Suprapubic skin (tissue), 4 donors: ENCODE measurements at places on chromosomes 7 and 10.

DNA sequence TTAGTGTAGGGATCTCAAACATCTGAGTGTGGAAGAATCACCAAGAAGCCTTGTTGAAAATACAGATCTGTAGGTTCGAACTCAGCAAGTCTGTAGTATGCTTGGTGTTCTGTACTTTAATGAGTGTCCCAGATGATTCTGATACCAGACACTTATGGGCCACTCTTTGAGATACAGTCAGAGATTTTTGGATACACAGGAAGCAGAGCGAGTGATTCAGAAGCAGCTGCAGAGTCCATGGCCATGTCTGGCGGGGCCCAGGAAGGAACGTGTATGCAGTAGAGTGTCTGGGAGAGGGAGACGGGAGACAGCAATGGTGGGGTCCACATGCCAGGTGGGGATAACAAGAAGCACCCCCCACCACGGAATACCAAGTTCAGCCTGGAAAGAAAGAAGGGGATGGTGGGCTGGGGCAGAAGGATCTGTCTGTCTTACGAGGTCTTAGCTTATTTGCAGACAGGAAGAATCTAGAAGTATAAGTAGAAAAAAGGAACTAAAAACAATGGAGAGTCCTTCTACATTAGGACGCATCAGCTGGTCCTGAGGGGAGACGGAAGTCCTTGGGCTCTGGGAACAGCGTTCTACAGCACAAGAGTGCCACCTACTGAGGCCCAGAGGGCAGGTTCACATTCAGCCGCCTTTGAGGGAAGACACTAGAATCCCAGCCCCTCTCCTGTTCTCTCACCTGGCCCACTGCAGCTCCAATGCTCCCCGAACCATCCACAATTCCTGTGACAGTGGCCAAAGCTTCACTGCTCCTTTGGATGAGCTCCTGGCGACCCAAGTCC is 55.4 kb downstream of the SLC37A3 start:
- no peak for DNase-seq

DNA sequence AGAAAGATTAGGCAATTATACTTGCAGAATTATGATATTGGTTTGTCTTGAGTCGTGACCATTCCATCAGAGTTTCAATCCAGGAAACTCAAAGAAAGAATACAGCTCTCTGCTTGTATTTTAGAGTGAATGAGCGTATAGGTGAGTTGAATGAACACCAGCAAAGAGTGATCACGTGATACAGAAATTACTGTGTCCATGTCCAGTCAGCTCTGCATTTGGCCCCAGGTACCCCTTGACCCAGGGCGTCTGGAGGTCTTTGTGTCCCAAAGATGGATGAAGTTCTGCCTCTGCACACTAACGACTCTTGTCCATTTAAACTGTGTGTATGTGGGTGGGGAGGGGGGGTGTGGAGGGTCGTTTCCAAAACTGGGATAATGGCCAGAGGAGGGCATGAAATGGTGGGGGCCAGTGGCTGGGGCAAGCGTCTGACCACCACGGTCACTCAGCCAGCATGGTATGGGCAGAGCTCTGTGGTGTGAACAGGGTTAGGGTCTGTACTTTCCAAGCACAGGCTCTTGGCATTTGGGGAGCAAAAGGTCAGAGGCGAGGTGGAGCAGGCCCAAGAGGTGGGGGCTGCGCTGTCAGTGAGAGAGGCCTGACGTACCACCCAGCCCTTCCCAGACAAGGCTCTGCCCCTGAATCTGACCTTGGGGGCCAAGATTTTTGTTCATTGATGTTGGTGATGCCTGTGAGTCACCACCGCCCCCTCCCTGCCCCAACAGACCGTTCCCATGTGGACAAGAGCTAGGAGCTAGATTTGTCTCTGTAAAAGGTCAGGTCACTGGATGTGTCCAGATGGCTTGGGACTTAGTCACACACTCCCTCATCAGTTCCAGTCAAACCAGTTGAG is 1.4 kb downstream of the PTPRE start:
- DNase-seq: no peak

GRCh38 chr7:42237811-42238541 is 967 bp upstream of the GLI3 start:
- DNase-seq: peak; percentile 89

- no peak for DNase-seq
These were observed 37.2 kb upstream of the SLC35G1 start for GRCh38 chr10:93856349-93857145.

DNA sequence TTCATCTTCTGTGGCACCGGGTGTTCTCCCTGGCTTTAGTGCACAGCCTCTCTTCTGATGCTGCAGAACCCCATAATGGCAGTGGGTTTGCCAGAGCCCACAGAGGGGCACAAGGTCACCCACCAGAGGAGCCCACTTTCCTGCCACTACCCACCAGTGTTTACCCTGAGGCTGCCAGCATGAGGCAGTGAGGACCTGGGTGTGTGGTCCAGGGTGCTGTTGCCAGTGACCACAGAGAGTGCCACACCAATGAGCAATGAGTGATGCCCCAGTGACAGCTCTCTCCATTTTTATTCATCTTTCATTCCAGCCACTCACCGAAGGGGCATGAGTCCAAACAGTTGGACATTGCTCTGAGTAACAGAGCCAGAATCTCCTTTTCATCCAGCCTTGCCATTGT is 34.8 kb downstream of the MTURN start:
- no peak for DNase-seq

DNA sequence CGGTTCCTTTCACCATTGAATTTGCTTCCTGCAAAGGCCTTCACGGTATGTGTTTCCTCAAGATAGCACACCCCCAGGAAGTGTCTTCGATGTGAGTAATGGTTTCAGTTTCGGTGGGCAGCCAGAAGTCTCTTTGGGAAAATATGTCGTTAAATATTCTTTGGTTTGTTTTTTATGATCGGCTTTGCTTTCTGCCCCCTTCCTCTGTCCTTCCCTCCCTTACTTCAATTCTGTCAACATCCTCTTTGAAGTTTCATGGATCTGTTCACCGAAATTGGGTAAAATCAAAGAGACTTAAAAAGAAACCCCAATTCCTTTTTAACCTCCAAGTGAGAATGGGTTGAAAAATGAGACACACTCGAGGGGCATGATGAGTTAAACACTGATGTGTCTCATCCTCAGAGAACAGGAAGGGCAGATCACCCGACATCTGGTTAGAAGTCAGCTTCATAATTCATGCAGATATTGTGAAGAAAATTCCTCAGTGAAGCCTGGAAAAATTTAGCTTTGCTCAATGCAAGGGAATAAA is 170.8 kb upstream of the HABP2 start:
- no peak for DNase-seq

GRCh38 chr10:101644002-101644401 is 51.0 kb downstream of the FBXW4 start:
- DNase-seq: no peak

- no peak for DNase-seq
These were observed 434.2 kb downstream of the PARD3 start for GRCh38 chr10:34380856-34381255.

- peak; percentile 69 for DNase-seq
These were observed 38.7 kb upstream of the RET start for GRCh38 chr10:43037942-43038782.

- no peak for DNase-seq
These were observed 44.0 kb downstream of the LAMB1 start for GRCh38 chr7:107958764-107959526.

DNA sequence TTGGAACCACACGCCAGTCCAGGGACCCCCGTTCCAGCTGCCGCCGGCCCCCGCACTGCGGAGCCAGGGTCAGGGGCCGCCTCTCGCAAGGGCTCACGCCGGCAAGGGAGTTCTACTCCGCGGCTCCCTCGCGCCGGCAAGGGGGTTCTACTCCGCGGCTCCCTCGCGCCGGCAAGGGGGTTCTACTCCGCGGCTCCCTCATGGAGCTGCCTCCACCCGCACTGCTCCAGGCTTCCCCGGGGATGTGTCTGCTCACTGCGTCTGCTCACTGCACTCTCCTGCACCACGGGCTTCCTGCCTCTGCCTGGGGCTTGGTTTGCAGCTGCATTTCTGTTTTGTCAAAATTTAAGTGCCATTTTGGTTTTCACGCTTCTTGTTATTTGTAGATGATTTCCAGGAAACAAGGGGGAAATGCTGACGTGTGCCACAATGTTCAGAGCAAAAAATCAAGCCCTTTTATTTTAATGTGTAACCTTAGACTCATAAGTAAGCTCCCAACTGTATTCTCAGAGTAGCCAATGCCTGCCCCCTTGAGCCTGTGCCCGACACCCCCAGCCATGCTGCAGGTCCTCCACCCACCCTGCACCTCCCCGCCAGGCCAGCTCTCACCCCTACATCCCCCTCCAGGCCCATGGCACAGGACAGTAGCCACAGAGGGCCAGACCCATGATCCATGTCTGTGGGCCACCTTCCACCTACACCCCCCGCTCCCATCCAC is 246.2 kb downstream of the MAD1L1 start:
- DNase-seq: no peak

GRCh38 chr7:794671-795329 is 37.5 kb upstream of the SUN1 start:
- DNase-seq: no peak

DNA sequence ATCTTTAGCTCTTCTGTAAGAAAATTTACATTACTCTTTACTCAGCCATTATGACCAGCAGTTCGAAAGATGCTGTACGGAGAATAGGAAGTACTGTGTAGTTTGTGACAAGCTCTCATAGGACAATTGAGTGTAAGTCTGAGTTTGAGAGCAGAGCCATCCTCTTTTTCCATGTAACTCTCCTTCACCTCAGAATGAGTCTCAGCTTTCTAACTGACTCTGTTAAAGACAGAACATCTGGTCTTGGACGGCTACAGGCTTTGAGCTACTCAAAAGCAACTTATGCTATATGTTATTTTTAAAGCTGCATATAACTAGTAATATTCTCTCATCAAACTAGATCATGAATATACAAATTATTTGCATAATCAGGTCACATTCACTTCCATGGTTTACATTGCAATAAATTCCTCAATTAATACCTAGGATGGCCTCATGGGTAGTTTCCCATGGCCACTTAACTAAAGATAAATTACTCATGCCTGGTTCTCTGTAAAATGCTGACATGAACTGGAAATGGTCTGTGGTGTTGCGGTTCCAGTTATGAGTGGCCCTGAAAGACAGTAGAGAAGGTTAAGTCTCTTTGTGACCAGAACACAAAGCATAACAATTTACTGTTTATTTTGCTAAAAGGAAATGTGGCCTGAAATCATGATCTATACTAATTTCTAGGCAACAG is 358.7 kb downstream of the PHF14 start:
- no peak for DNase-seq

DNA sequence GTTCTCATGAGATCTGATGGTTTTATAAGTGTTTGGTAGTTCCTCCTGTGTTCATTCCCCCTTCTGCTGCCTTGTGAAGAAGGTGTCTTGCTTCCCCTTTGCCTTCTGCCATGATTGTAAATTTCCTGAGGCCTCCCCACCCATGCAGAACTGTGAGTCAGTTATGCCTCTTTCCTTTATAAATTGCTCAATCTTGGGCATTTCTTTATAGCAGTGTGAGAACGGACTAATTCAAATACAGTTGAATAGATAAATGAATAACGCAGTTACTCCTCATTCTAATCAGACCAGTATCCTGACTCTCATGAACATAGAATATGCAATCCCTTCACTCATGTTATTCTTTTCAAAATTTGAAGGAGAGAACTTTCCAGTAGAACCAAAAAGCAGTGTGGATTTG is 375.0 kb upstream of the FZD8 start:
- no peak for DNase-seq

DNA sequence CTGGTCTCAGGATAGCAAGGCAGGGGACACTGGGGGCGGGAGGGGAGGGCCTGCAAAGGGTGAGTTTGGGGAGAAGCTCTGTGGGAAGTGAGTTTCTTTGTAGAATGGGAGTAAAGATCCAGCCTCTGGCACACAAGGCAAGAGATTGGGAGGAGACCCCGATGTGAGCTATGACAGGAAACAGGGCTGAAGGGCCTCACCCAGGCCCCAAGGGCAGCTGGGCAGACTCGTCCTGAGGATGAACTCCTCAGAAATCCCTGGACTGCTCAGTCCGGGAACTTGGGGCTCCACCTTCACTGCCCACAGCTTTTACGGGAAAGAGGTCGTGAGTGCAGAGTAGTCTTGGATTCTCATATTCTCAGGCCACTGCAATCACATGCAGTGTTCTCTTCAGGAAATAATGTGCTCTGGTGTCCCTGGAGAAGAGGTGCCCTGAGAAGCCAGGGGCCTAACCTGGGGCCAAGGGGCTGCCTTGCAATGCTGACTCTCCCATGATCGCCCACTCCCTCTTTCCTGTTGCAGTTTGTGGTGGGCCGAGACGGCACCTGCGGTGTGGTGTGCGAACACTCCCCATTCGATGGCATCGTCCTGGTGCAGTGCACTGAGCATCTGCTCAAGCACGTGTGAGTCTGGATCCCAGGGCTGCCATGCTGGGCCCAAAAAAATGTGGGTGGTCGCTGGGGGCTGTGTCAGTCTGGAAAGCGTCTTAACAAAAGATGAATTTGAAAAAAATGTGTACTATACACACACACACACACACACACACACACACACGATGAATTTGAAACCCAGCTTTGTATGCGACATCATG is 31.3 kb upstream of the C10orf53 start:
- peak; percentile 31 for DNase-seq

DNA sequence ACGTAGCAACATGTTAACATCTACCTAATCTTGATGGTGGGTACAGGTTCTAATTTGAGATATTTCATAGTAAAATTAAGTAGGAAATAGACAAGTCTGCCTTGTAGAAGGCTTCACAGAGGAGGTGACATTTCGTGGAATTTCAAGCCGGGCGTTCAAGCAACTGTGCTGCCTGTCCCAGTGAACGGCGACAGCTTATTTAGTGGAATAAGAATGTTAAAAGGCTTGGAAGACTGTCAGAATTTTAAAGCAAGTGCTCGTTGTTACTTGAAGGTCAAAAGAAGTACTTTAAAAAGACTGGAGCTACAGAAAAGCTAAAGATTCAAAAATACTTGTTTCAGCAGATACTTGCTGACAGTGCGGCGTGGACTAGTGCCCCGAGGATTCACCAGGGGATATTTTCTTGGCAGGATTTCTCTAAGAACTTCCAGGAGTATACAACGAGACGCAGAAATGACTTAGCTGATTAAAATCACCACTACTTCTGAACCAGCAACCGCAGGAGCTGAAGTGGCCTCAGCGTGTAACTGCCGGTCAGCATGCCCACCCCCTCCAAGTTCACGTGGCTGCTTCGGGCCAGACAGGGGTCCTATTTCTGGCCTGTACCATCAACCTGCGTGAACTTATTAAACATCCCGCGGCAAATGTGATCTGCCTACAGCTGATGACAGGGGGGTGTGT is 46.5 kb downstream of the CTBP2 start:
- DNase-seq: peak; percentile 38

- peak; percentile 32 for DNase-seq
These were observed 7.5 kb downstream of the AIMP2 start for GRCh38 chr7:6016653-6016966.

DNA sequence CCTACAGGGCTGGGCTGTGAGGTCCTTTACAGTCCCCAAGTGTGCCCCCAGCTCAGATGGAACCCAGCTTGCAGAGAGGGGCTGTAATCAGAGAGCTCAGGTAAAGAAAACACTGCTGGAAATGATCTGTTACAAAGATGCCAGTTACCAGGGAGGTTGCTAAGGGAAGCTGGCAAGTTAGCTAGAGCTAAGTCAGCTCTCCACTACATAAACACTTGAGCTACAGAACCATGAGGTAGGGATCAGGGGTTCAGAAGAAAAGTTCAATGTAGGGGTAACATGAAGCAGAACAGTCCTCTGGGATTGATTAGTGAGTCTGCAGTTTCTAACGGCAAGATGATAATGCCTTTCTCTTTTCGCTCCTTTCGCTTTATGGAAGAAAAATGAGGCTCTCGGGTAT is 53.1 kb upstream of the TM9SF3 start:
- no peak for DNase-seq

GRCh38 chr7:77799078-77799964 is 748 bp downstream of the PHTF2 start:
- DNase-seq: peak; percentile 77

- DNase-seq: no peak
These were observed 230.1 kb downstream of the TCERG1L start for GRCh38 chr10:131081376-131081775.
